Inflammatory macrophage treated with lipopolysaccharide for 1 hour (primary cell): ENCODE measurements at places on chromosomes 5 and 9.
A peak's percentile ranks its signal among the peaks of the same experiment; 100 is the strongest.

DNA sequence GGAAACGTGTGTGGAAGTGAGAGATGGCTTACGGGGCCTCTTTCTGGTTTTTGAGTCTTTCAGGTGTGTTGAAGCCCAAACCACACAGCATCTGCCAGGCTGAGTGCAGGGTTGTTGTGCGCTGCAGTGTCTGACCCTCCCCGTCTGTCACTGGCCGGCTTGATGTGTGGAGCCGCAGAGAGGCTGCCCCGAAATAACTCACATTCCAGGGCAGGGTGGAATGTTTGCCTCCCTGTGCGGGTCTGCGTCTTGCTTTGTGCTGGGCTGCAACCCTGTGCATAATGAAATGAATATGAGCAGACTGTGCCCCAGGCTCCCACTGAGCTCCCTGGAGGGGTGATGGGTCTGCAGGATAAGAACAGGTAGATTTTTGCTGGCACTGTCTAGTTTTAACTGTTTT is 9.9 kb upstream of the PLEKHG4B start:
- DNase-seq: no peak

- no peak for DNase-seq
Measured at GRCh38 chr9:77820293-77820954, 172.3 kb upstream of the GNA14 start.

DNA sequence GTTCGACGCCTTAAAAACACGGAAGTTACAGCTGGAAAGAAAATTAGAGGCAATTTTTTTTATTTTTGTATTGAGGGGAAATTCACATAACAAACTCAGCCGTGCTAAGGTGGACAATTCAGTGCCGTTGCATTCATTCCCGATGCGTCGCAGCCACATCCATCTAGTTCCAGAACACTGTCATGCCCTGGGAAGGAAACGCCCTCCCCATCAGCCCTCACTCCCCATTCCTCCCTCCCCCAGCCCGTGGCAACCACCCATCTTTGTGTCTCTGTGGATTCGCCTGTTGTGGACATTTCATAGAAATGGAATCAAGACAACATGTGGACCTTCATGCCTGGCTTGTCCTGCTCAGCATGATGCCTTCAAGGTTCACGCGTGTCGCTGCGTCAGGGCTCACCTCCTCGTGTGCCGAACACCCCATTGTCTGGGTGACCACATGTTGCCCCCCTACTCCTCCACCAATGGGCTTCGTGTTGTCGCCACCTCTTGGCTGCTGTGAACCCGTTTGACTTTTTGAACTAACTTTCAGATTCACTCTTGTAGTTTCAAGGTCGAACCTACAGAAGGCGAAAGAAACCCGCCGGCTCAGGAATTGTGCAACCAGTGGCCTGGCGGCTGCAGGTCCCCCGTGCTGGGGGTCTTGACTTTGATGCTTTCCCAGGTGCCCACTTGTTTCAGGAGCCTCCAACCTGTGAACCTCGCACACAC is 17.4 kb upstream of the CAMSAP1 start:
- DNase-seq: no peak

- no peak for DNase-seq
Measured at GRCh38 chr9:75156858-75157257, 68.5 kb downstream of the OSTF1 start.

DNA sequence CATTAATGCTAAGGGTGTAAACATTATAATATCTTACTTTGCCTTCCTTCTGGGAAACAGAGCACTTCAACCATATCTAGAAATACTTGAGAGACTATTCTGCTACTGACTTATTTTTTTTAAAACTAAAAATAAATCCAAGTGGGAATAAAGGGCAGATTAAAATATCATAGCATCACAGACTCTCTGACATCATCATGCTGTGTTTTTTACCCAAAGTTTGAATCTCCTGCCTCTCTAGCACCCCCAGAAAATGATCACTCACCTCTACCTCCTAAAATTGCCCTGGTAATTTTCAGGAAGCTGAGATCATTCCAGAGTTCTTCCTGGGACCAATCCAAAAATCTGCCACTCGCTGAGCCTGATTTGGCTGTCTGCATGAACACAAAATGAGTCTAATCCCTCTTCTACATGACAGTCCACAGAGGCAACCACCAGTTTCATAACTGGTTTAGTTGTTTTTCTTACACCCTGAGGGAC is 813.8 kb upstream of the DMAC1 start:
- DNase-seq: no peak

GRCh38 chr5:147949711-147950573 is 43.6 kb upstream of the C5orf46 start:
- DNase-seq: peak; percentile 67

- no peak for DNase-seq
Measured at GRCh38 chr5:162256711-162257110, 189.1 kb downstream of the GABRG2 start.

- DNase-seq: no peak
Measured at GRCh38 chr5:50978924-50979323, 312.5 kb downstream of the PARP8 start.

- DNase-seq: no peak
Measured at GRCh38 chr5:180323160-180323559, 30.0 kb downstream of the GFPT2 start.

- no peak for DNase-seq
Measured at GRCh38 chr5:157456301-157456700, 3.7 kb upstream of the NIPAL4 start.

GRCh38 chr5:16615741-16616535 is 859 bp downstream of the RETREG1 start:
- no peak for DNase-seq

- DNase-seq: no peak
Measured at GRCh38 chr9:104974053-104974962, 46.4 kb upstream of the ABCA1 start.

GRCh38 chr5:52748590-52748989 is 39.1 kb upstream of the ITGA1 start:
- peak; percentile 7 for DNase-seq

DNA sequence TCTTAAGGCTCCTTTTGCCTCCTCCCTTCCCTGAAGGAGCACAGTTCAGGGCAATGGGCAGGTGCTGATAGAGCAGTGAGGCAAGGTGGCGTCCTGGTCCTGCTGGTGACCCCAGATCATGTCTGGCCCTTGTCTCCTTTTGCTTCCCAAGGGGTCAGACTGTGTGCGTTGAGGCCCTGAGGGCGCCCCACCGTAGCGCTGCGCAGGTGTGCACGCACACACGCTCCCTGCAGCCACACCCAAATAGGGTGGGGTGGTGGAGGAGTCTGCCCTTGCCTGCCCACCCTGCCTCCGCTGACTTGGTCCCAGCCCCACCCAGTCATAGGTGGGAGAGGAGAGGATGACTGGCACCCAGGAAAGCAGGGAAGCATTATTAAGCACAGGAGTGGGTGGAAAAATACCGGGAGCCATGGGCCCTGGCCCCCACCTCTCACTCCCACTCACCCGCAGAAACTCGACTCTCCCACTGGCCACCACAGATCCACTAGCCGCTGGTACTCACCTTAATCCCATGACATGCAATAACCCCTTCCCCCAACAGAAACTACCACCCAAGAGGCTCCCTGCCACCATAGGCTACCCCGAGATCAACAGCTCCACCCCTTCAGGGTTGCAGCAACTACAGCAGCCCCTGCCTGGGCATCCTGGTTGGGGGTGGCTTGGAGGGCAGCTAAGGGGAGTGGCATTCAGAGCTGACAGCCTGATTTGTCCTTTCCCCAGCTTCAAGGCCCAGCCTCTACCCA is 16.7 kb downstream of the PDLIM4 start:
- no peak for DNase-seq

DNA sequence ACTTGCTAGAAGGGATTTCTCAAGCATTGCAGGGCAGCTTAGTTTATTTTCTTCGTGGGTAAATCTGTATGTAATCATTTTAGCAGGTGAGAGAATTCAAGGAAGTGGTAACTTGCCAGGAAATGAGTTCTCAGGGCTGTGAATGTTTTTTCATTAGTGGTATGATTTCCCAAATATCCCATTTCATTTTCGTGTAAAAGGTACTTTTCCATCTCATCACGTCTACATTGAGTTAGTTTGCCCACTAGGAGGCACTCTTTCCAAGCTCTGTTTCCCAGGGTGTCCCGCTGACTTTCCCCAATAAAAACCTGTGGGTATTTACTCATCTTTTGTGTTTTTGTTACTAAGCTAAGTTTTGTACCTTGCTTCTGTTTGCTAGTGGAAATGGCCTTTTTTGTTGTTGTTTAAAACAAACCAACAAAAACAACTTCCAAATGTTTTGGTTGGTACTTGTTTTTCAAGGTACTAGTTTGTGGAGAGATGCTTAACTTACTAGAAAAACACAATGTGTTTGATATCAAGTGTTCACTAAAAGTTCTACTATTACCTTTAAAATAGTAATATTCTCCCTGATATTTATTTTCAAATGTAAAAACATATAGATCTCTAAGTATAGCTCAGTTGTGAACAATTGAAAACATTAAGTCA is 373.6 kb downstream of the ADGRV1 start:
- peak; percentile 88 for DNase-seq

- DNase-seq: no peak
Measured at GRCh38 chr5:64462391-64462790, 43.4 kb upstream of the RGS7BP start.

- DNase-seq: no peak
Measured at GRCh38 chr5:133779828-133780475, 167.6 kb upstream of the FSTL4 start.

DNA sequence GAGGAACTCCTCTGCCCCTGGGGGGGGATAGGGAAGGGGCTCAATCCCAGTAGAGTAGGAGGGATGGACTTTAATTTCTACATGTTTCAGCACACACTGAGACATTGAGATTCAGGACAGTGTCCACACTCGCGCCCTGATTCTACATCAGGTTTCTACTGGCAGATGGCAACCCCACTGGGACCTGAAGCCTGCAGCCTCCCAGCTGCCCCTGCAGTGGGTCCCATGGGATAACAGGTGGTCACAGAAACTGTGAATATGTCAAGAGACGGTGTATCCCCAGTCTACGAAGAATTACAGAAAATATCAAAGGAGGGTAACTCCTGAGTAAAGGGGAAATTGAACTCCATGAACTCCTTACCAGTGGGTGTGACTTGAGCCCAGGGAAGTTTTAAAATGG is 2.4 kb upstream of the TERT start:
- no peak for DNase-seq

DNA sequence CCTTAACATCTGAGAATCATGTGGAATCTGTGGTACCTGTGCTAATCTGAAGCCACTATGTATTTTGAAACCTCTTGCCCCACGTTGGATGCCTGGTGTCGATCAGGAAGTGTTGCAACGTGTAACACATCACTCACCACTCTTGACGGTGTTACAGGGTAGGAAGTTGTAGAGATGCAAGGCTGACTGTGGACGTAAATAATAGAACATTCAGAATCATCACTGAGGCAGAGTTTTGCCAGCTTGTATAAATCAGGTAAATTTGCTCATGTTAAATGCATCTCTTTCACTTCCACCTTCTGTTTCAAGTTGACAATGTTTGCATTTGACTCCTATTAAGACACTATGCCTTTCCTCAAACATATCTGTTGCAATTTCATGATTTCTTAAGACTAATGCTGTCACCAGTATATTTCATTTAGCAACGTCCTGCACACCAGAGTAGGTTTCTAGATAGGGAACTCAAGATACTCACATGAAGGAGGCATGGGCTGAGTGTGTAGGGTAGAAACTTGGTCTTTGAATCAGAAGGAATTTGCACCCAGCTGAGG is 38.1 kb downstream of the BASP1 start:
- DNase-seq: peak; percentile 94

GRCh38 chr5:178468196-178468685 is 122.0 kb downstream of the COL23A1 start:
- no peak for DNase-seq

- no peak for DNase-seq
Measured at GRCh38 chr5:31786090-31786631, 147.2 kb downstream of the PDZD2 start.

- no peak for DNase-seq
Measured at GRCh38 chr9:124439086-124439485, 11.2 kb upstream of the ADGRD2 start.

GRCh38 chr9:130658893-130659698 is 5.3 kb upstream of the PRDM12 start:
- DNase-seq: no peak

DNA sequence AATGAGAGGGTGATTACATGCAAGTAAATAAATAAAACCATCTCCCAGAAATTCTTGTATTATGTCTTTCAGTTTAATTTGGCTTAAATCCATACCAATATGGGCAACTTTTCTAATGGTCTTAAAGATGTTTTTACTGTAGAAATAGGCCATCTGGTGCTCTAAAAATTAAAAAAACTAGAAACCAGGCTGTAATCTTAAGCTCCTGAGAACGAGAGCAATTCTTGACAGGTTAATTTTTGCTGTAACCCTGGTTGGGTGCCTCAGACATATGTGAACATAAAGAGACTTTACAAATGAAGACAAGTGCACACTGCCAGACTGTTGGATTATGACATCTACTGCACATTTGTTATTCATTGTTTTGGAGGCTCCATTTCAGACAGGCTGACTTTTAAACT is 246.8 kb upstream of the DAB2 start:
- no peak for DNase-seq

GRCh38 chr9:131045300-131046092 is 36.5 kb downstream of the LAMC3 start:
- no peak for DNase-seq

GRCh38 chr5:35478856-35479682 is 138.6 kb upstream of the SPEF2 start:
- DNase-seq: peak; percentile 59

GRCh38 chr9:131296460-131296859 is 6.9 kb downstream of the PLPP7 start:
- DNase-seq: no peak

DNA sequence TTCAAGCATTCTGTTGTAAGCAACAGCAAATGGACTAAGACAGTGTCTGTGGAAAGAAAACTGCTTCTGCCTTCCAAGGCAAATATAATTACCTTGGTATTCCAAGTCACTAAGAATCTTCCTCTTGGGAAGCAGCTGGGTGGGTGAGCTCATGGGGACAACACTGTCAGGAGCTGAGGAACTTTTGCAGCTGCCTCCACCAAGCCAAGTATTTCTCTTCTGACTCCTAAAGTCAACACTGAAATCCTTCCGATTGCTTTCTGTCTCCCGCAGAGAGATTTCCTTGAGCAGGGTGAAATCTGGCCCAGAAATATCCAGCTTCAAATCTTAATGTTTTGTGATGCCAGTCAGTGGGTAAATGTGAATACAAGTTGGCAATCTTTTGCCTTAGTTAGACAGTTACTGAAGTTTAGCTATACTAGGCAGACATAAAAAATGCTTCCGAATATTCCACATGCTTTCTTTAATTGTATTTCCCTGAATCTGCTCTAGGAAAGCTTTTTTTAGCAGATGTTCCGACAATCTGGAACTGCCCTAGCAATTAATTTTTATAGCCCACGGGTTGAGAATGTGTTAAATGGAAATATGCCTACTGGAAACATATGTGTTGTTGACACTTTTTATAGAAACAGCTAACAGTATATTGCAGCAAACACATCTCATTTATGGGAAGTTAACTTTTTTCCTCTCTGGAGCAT is 369.9 kb upstream of the DAB2 start:
- no peak for DNase-seq

GRCh38 chr5:34570721-34571676 is 85.1 kb upstream of the RAI14 start:
- peak; percentile 44 for DNase-seq

GRCh38 chr9:104915753-104916152 is 12.2 kb downstream of the ABCA1 start:
- DNase-seq: no peak
